ENCODE measurements at places on chromosomes 7 and 10.

- no peak for DNase-seq
These were observed 189.2 kb downstream of the CCSER2 start for GRCh38 chr10:84517554-84517953.

DNA sequence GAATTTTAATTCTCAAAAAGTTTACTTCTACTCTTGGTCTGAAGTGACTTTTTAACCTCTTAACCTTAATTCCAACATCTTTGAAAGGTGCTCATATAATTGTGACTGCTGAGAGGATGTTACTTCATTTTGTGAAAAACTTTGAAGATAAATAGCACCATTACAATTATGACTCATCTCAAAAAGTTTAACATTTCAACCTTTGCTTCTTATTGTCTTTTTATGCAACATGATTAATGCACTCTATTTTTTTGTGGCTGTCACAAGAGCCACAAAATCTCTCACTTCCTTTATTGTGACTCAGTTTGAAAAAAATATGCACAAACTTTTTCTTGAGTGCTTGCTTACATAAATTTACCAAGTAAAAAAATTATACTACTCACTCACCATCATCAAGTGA, 383.1 kb downstream of the LRRTM3 start:
- no peak for DNase-seq

DNA sequence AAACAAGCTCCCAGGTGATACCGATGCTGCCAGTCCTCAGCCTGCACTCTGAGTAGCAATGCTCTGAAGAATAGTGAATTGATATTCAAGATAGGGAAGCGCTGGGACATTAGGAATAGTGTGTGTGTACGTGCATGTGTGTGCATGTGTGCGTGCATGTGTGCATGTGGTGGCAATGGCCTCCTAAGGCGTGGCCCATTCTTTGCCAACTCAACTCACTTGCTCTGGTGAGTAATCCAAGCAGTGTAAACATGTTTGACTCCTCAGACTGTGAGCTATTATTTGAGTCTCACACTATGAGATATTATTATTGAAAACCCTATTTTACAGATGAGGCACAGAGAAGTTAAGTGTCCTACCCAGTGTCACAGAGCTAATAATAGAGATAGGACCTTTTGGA, 186.6 kb downstream of the RAB11FIP2 start:
- no peak for DNase-seq

DNA sequence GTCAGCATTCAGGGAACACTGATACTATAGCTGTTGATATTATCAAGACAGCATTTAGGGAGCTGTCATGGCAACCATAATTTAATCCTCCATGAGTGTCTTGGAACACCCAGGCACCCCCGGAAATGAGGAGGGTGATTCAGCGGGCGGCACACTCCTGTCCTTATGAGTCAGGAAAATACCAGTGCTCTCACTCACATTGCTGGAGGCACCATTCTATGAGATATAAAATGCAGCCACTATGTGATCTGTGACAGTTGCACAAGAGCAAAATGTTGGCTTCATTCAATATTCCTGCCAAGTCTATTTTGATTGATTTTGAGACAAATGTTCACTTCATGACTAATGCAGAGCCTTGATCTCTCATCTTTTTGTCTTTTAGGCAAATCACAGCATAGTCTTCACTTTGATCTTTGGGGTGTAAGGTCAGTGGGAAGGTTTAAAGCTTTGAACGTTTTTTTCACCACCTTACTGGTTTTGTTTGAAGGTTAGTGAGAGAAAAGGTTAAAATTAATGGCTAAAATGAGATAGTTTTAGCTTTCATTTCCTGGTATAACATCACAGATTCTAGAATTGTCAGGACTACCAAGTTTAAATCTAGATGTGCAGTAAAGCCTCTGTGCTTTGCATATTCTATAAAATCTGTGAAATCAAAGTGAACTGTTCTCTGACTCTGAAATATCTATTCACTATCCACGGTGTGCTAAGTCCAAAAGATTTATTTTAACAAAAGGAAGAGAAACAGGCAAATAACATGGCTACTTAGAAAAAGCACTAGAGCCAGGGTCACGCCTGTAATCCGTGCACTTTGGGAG, 12.4 kb upstream of the ARHGAP12 start:
- no peak for DNase-seq

- no peak for DNase-seq
These were observed 35.0 kb downstream of the HDAC9 start for GRCh38 chr7:18530224-18531179.

- no peak for DNase-seq
These were observed 82.8 kb upstream of the VIPR2 start for GRCh38 chr7:159227433-159227832.

DNA sequence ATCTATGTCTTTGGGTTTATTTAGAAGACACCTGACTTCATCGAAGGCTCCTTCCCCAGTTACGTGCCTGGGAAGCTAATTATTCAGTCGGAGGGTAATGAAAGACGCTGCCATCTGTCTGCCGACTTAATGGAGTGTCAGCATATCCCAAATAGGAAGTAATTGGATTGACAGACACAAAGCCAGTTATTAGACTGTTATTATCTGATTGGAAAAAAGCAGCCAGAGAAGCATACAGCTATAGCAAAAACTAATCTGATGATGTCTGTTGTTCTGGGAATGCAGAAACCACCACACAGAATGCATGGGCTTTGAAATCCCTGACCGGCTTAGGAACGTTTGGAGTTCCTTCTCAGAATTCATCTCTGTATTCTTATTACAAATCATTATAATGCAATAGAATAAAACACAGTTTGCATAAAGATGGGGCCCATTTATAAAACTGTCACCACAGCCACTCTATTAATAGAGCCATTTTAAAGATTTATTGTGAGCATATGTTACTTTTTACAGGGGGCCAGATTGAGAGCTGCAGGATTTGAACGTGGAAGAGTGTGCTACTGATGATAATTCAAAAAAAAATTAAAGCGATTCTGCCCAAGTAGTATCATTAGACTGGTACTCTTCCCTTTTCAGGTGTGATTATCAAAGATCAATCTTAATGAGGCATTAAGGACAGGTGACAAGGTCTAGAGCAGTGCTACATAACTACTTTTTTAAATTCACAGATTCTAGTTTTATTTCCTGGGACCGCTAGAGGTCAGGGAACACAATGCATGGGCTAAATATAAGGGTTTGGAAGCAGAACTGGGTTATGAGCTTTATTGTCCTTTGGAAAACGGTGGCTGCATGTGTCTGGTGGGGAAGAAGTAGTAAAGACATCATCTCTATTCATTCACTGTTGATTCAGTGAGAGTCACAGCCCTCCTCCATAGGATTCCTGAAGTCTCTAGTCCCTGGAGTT, 330.1 kb upstream of the LRGUK start:
- no peak for DNase-seq

DNA sequence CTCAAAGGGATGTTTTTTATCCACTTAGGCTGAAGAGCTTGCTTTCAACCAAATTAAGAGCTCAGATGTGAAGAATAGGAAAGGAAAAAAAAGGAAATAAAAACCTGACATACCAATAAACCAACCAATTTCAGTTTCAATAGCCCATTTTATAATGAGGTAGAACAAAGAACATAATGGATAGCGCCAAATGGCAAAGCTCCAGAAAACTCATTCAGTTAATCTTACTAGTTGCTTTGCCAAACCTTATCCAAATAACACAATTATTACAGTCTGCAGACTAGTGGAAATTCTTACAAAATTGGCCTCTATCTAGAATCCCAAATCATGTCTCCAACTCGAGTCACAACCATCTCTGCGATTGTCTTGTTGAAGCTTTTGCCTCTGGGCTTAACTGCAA, 337.0 kb downstream of the CRPPA start:
- no peak for DNase-seq

DNA sequence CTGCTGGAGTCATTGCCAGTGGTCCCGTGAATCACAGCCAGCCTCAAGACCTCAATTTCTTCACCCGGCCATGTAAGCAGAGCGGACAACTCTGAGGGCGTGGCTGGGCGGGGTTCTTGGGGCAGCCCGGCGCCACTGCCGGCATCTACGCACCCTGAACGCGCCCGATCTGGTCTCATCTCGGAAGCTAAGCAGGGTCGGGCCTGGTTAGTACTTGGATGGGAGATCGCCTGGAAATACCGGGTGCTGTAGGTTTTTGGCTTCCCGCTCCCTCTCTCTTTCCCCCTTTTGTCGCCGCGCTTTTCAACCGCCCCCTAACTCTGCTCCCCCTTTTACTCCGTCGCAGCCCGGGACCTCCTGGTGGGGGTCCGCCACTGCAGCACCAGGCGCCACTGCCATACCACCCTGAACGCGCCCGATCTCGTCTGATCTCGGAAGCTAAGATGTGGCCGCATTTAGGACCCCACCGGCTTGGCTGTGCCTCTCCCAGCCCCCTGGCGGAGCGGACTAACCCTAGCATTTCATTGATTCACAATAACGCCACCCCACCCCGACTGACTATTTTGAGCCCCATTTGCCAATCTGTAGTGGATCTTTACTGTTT, 25.3 kb downstream of the GARIN1A start:
- DNase-seq: no peak

GRCh38 chr7:81607987-81608386, 161.9 kb downstream of the HGF start:
- DNase-seq: no peak

- no peak for DNase-seq
These were observed 68.0 kb downstream of the GRID1 start for GRCh38 chr10:86298501-86299001.
